Liver (tissue), 10 donors: ENCODE measurements at places on chromosomes 1 and 21. TPM values are rescaled to one million over a fixed set of nuclear protein-coding genes. Genes with fewer than 3 reads are reported as not detected.

- H3K4me3 ChIP-seq = no peak overlapping the region
- no peak for DNase-seq
- H3K4me1 ChIP-seq = no peaks in the 10 kb centered on the region
- H3K27ac ChIP-seq = no peak overlapping the region
Measured at GRCh38 chr1:151210830-151211229, 12.5 kb downstream of the PIP5K1A start.

DNA sequence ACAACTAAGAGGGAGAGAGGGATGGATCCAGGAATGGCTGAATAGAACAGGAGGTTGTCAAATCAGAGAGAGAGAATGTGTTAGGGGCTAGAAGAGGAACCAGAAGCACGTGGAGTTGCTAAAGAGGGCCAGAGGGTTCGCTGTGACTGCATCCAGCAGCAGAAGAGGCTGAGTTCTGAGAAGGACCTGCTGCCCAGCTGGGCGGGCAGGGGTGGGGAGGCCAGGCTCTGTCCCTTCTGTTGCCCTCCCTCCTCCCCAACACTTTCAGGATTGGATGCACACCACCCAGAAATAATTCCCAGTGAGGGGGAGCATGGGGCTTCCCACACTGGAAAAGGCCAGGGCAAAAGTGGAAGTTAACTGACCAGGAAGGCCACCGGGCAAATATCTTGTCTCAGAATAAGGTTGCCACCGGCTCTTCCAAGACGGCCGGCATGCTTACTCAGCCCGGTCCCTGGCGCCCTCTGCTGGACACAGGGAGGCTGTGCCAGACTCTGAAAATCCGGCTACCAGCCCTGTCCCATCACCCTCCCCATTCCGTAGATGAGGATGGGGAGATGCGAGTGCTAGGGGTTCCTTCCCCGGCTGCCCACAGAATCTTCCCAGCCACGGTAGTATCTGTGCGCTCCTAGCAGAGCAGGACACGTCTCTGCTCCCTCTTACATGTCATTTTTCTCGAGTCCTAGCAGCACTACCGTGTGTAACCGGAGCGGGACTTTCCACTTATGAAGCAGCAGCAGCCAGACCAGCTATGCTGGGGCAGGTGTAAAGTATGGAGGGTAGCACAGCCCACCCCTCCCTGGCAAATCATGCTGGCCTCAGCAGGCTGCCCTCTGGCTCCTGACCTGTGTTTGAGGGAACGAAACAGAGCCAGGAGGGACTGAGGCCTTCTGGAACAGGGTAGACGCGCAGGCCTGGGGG is 46.8 kb upstream of the A3GALT2 start:
- no peak overlapping the region for H3K4me3 ChIP-seq
- no peak overlapping the region for H3K27ac ChIP-seq
- DNase-seq = peak; percentile 87
- peaks cover 1% of the 10 kb centered on the region for H3K36me3 ChIP-seq
- H3K4me1 ChIP-seq = no peaks in the 10 kb centered on the region
- H3K27me3 ChIP-seq = no peaks in the 10 kb centered on the region

DNA sequence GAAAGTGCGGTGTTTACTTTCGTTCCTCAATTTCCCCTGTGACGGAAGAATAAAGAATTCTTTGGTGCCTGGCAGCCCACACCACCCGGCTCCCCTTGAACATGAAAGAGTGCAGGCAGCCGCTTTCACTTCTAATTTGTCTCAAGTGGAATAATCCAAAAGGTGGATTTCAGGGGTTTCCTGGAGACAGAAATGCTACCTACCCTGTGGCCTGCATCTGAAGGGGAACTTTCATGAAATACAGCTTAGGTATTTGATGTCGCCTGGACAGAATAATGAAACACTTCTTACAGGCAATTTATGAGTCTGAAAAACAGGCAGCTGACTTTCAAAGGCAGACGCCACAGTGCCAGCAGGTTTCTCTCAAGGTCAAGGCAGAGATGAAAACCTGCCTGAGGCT is 169.5 kb upstream of the USP24 start:
- no peak for DNase-seq
- no peak overlapping the region for H3K27ac ChIP-seq
- no peaks in the 10 kb centered on the region for H3K36me3 ChIP-seq

DNA sequence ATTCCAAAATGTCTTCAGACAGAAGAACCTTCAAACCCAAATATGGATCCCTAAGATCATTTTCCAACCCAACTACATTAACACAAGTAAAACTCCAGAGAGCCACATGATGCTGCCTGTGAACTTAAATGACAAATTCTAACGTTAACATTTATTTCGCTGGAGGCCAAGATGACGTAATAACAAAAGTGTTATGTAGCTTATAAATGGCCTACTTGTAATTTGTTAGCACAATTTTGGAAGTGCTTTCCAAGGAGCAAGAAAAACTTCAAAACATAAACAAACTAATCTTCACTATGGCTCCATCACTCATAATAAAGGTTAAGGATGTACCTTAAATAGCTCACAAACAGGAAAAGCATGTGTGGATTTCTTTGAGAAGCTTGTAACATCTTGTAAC is 126.7 kb downstream of the HLCS start:
- DNase-seq = no peak
- peaks cover 5% of the 10 kb centered on the region for H3K4me1 ChIP-seq
- no peak overlapping the region for H3K4me3 ChIP-seq
- no peak overlapping the region for H3K27ac ChIP-seq
- no peaks in the 10 kb centered on the region for H3K27me3 ChIP-seq
- no peaks in the 10 kb centered on the region for H3K36me3 ChIP-seq

Gene IFNLR1
- total RNA-seq = 2.2 TPM

- no peak for DNase-seq
- no peak overlapping the region for H3K27ac ChIP-seq
- H3K27me3 ChIP-seq = peaks cover 5% of the 10 kb centered on the region
- H3K4me1 ChIP-seq = no peaks in the 10 kb centered on the region
Measured at GRCh38 chr1:22177354-22178003, 34.6 kb upstream of the WNT4 start.
